Hippocampal formation (tissue), 2 donors: ENCODE measurements at places on chromosomes 6 and 20.

DNA sequence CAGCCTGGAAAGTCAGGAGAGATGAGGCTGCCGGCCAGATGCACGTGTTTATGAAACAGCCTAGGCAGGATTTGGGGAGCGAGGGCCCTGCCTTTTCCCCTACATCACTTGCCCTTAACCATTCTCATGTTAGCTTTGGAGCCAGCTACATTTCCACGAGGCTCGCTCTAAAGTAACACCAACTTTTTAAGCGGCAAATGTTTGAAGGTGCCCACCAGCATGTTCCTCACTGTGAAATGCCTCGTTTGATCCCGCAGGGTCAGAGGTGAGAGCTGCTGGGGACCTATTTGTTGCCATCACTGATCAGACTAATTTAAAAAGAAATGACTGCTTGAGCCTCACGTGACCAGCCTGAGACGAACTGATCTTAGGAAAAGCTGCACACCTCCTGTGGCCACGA lies 51.6 kb upstream of the DACT2 start:
- DNase-seq: no peak

DNA sequence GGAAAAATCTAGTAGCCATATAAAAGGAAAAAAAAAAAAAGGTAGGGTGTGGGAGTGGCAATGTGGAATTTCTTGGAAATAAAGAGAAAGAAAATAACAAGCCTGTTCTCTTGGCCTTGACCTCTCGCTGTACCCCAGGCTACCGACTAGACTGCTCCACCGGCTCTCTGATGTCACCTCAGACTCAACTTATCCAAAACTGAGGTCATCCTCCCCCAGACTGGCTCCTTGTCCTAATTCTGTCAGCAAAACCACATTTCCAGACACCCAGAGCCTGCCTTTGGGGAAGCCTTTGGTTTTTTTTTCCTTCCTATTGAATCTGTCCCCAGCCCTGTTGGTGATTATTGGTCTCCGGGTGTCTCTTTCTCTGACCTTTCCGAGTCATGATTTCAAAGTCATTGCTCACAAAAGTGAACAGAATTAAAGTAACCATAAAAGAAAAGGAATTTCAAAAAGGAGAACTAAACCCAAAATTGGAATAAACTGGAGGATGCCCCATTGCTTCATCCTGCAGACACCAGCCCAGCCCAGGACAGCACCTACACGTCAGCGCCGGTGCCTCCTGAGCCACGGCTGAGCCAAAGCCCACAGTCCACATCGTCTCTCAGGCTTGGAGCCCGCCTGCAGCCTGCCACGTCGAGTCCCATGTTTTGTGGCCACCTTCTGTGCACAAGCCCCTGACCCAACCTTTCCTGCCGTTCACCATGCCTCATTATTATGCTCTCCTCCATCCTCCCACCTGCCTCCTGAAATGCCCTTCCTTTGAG lies 170.7 kb downstream of the MYLK4 start:
- no peak for DNase-seq

DNA sequence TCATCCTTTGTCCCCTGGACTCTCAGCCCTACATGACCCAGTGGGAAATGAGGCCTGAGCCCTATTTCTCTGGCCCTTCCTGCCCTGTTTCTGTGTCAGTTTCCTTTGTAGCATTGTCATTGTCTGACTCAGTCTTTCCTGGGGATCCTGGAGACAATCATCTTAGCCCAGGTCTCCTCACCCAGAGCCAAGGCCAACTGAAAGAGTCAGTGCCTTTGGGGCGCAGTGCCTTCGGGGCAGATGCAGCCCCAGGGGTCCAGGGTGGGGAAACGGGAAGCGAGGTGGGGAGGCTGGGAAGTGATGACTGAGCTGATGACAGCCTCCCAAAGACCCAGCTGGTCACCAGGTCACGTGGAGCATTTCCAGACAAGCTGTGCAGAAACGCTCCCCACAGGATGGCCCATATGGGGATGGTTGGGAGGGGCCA lies 93.3 kb upstream of the SULF2 start:
- DNase-seq: no peak

- DNase-seq: no peak
Measured at GRCh38 chr6:105058316-105058715, 101.4 kb downstream of the LIN28B start.

DNA sequence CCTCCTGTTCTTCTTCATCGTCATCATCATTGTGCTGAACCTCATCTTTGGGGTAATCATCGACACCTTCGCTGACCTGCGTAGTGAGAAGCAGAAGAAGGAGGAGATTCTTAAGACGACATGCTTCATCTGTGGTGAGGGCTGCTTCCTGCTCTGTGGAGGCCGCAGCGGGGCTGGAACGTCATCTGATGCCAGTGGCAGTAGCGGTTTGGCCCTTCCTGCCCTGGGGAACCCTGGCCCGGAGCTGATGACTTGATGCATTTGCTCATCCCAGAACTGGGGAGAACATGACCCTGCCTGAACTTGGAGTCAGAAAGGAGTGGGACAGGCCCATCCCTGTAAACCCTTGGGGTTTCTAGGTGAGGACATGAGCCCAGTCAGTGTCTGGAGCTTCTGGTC lies 18.7 kb downstream of the UQCC2 start:
- no peak for DNase-seq

- DNase-seq: no peak
Measured at GRCh38 chr6:39698789-39699188, 26.4 kb downstream of the KIF6 start.

DNA sequence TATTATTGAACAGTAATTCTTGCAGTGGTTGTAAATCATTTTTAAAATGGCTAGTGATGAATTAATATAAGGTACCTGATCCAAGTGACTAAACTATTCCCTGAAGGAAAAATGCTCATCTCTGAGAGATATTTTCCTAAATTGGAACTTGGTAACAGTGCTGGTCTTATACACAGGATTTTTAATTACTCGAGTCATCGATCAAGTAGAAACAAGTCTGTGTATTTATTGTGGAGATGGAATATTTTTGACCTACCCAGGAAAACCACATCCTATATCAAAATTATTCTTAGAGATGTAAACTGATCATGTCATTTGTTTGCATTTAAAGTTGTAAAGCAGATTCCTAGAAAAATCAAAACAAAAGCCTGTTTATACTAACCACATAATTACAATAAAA lies 166.9 kb downstream of the MOXD1 start:
- DNase-seq: no peak

GRCh38 chr6:3899970-3900439 lies 50.8 kb downstream of the FAM50B start:
- DNase-seq: no peak

DNA sequence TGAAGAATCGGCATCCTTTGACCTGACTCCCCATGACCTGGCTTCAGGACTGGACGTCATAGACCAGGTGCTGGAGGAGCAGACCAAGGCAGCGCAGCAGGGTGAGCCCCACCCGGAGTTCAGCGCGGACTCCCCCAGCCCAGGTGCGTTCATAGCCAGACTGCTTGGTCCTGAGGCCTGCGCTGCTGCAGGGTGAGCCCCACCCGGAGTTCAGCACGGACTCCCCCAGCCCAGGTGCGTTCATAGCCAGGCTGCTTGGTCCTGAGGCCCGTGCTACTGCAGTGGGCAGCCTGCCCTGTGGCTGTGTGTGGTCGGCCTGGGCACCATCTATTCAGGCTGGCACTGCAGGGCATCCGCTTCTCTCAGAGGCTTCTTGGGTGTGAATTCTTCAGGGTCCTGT lies 15.8 kb downstream of the RTEL1 start:
- DNase-seq: no peak

- no peak for DNase-seq
Measured at GRCh38 chr20:14313341-14314020, 23.9 kb downstream of the FLRT3 start.

DNA sequence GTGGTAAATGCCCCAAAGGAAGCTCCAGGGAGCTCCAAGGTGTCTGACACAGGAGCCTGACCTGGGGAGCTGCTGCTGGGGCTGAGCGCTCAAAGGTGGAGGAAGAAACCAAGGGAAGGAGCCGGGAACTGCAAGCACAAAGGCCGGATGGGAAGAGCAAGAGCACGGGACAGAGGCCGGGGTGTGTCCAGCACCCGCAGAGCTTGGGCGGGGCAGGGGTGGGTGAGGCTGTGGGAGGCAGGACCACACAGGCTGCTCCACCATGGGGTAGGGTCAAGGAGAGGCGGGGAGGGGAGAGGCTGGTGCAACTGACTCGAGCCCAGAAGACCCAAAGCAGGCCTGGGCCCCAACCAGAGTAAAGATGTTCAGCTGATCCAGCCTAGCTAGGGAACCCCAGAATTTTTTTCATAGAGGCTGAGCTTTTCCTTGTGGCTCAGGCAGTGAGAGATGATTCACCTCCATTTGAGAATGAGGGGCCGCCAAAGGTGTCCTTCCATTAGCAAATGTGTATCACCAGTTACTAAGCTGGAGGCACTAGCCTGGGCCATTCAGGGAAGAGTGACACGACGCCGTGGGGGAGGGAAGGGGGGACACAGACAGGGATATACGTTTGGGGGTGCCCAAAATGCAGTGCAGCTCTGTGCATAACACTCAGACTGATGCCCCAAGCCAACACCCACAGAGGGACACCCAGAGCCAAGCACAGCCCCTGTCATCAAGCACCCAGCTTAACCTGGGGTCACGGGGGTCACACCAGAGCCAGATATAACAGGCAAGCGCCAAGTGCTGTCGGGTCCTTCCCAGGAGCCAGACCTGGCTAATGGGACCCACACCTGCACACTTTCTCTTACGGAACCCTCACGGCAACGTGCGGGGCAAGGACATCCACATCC lies 21.3 kb upstream of the TLDC2 start:
- DNase-seq: no peak

GRCh38 chr6:74899416-74899815 lies 306.4 kb downstream of the COL12A1 start:
- DNase-seq: no peak

- no peak for DNase-seq
Measured at GRCh38 chr6:155158030-155158843, 105.6 kb upstream of the CLDN20 start.

GRCh38 chr20:54017846-54018245 lies 52.5 kb downstream of the BCAS1 start:
- no peak for DNase-seq

GRCh38 chr6:89260832-89261231 lies 43.7 kb upstream of the GABRR1 start:
- DNase-seq: no peak

DNA sequence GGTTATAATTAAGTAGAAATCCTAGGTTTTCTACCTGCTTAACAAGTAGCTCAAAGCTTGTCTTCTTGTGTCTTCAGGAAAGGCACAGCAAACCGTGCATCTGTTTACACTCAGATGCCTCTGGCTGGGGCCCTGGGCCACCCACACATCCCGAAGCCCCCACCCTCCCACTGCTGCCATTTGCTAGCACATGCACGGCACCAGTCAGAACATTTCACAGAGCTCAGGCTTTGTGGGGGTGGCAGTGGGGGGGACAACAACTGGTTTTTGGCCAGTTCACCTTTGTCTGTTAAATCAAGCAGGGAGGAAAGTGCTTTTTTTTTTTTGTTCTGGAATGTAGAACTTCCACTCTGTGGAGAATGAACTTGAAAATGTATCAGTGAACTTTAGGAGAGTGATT lies 77.7 kb downstream of the LINC00237 start:
- no peak for DNase-seq

- DNase-seq: no peak
Measured at GRCh38 chr6:26524722-26525370, 13.3 kb upstream of the HMGN4 start.
